Inflammatory macrophage (primary cell): ENCODE measurements at places on chromosomes 13 and 19.

DNA sequence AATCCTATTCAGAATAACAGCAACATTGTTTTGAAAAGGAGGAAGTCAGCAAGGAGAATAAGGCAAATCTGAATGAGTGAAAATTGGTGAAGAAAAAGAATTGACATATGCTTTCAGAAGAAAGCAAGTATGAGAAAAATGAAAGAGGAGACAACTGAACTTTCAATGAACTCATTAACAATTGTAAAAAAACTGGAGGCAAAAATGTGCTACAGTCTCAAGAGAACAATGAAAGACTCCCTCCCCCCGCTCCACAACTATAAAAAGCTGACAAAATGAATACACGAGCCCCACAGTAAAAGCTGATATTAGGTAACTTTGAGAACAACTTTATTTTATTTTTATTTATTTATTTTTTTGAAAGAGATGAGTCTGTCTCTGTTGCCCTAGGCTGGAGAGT lies 373.1 kb downstream of the DIAPH3 start:
- no peak for DNase-seq

DNA sequence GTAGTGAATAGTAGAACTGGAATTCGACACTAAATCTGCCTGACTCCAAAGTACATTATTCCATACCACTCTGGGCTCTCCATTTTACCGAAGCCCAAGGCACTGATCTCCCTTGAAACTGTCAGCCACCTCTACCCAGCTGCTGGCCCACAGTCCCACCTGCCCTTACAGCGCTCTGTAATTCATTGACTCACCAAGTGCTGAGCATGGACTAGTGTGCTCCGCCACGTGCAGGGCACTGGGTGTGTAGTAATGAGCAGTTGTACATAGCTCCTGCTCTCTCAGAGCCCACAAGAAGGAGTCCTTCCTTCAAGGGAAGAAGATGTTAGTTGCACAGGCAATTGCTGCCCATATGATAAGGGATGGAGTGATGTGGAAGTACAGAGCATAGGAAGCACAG lies 76.6 kb upstream of the SIAH3 start:
- DNase-seq, result no peak

GRCh38 chr13:95457294-95457693 lies 95.2 kb upstream of the CLDN10 start:
- no peak for DNase-seq

GRCh38 chr13:54733639-54734038 lies 1705.0 kb downstream of the OLFM4 start:
- no peak for DNase-seq
